ENCODE measurements at places on chromosomes 1 and 21. TPM values are rescaled to one million over a fixed set of nuclear protein-coding genes. Genes with fewer than 3 reads are reported as not detected.
A peak's percentile ranks its signal among the peaks of the same experiment; 100 is the strongest.

The PPIAL4G gene
- not detected for total RNA-seq

The TMPRSS2 gene
- total RNA-seq = 0.10 TPM

The VANGL2 gene
- total RNA-seq = 1.8 TPM

The ANGPTL3 gene
- total RNA-seq = not detected

The ELAPOR1 gene
- 1.1 TPM for total RNA-seq

The ZBTB48 gene
- total RNA-seq = 8.8 TPM

The TCEA3 gene
- total RNA-seq = 0.72 TPM

The ZMYND12 gene
- total RNA-seq = not detected

The SLFNL1 gene
- not detected for total RNA-seq

DNA sequence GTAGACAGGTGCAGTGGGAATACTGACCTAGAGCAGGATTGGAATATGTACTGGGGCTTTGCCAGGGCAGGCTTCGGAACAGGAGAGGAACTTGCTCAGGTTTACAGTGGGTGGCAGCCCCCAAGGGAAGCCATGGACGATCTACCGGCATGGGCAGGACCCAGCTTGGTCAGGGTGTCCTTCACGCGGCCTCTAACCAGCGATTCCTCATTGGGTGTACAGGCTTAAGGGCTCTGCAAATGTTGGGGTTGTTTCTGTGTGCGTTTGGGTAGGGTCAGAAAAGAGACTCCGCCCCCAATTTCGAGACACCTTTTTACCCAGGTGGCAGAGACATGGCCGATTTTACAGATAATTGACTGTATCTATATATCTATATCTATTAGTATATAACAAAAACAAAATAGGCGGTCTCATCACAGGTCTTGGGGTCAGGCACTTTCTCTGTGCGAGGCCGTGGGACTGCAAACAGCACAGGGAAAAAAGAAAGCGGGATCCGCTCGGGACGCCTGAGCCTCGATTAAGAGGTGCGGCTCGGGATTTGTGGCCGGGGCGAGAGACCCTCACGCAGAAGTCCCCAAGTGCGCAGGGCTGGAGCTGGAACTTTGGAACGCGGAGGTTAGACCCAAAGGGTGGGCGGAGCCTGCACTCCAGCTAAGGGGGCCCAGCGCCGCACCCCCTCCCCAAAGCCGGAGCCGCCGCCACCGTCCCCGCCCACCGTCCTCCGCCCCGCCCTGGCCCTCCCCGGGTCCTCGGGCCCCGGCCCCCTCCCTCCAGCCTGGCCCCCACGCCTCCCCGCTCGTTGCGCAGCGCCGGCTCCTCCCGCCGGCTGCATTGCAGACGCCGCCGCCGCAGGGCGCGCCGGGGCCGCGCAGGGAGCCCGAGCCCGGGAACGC lies 67.5 kb upstream of the VAMP3 start:
- DNase-seq = no peak

GRCh38 chr1:55928576-55928975 lies 650.8 kb downstream of the PLPP3 start:
- no peak for DNase-seq

DNA sequence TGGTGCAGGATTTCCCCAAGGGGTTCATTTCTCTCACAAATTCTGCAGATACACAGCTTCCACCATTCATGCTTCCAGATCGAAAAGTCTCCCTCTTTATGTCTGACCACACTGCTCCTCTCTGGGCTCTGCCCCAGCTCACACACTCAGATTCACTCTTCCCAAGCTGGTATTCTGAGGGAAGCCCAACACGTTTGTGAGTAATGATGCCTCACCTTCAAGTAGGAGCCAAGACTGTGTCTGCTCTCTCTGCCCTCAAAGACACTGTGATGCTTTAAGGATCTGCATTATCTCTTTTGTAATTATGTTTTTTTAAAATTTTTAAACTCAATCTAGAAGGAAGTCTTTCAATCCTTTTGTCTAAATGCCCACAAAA lies 19.8 kb downstream of the PRAMEF11 start:
- DNase-seq = no peak

DNA sequence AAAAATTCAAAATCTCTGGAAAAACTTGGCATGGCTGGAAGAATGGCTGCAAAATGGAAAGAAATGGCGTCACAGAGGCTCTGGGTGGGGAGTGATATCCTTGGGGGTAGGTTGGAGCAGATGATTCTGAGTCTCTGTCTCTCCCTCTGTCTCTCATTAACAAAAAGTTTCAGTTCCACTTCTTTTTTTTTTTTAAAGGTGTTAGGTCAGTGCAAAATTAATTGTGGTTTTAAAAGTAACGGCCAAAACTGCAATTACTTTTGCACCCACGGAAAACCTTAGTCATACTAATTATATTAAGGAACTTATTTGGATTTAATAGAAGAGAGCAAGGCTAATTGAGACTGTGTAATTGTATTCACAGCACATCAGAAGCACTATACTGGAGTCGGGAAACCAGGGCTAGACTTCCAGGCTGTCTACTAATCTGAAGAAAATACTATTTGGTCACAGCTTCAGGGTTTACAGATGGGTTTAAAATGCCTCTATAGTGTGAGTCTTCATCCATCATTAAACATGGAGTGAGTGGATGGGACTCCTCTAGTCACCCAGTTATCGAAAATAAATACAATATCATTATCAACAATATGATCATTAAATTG lies 289.1 kb upstream of the PLD5 start:
- DNase-seq = no peak

GRCh38 chr1:40794974-40795715 lies 11.6 kb downstream of the KCNQ4 start:
- no peak for DNase-seq

GRCh38 chr1:93722081-93723031 lies 40.7 kb upstream of the BCAR3 start:
- DNase-seq = no peak

DNA sequence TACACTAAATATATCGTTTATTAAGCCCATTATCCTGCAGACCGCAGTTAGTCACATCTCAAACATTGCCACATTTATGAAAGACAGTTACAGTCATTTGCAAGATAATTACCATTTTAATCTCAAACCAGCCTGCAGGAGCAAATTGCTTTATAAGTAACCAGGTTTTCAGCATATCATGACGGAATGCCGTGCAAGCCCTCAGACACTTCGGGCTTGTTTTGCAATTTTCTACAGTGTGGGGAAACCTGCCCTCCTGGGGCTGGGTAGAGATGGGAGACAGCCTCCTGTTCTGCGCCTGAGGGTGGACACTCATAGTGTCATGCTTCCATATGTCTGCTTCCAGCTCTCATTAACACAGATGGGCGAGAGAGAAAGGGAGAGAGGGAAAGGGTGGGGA lies 563.9 kb downstream of the NPHP4 start:
- DNase-seq = peak; percentile 56

GRCh38 chr1:116958977-116959376 lies 42.6 kb upstream of the CD101 start:
- no peak for DNase-seq

DNA sequence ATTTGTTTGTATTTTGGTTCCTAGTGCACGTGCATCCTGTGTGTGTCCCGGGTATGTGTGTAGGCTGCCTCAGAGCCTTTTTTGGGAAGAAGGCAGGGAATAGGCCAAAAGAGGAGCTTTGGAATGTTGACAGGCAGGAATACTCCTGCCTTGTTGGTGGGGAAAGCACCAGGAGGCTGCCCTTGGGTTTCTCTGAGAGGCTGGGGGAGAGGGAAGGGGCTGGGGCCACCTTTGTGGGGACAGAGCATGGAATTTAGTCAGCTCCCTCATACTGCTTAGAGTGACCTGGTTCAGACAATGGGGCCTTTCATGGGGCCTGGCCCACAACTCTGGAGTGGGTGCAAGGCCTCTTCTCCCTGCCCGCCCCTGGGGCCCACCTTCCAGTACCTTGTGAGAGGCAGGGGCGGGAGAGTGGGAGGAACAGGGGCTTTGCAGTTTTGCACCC lies 31.3 kb downstream of the ACOT11 start:
- DNase-seq = no peak

DNA sequence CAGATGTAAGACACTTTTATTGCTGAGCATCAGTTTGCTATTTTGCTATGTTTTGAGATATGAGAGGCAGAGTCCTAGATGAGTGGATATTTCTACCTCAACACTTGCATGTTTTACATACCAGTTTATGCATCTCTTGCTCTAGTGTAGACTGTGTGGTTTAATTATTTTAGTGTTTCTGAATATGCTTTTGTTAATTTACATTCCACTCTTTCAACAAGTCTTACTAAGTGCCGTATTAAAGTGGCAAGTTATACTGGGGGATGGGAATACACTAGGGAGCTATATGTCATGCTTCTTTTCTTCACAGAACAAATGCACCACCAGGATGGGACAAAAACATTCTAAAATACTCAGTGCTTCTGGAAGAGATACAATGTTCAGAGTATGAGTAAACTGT lies 507.7 kb upstream of the PRMT6 start:
- no peak for DNase-seq

GRCh38 chr1:179298952-179299351 lies 5.4 kb downstream of the SOAT1 start:
- no peak for DNase-seq

Data from H4 (cell line).